Stimulated activated naive CD4-positive, alpha-beta T cell (primary cell): ENCODE measurements at places on chromosomes 13 and 19.
A peak's percentile ranks its signal among the peaks of the same experiment; 100 is the strongest.

DNA sequence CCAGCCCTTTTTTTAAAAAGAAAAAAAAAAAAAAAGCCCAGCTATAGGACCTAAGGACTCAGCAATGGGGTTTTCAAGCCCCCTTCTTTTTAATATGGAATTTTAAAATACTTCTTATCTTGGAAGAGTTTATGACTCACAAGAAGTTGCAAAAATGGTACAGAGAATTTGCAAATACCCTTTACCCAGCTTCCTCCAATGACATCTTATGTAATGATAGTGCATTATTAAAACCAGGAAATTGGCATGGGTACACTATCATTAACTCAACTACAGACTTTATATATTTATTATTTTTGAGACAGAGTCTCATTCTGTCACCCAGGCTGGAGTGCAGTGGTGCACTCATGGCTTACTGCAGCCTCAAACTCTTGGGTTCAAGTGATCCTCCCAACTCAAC lies 16.1 kb downstream of the TMEM38A start:
- DNase-seq: no peak

DNA sequence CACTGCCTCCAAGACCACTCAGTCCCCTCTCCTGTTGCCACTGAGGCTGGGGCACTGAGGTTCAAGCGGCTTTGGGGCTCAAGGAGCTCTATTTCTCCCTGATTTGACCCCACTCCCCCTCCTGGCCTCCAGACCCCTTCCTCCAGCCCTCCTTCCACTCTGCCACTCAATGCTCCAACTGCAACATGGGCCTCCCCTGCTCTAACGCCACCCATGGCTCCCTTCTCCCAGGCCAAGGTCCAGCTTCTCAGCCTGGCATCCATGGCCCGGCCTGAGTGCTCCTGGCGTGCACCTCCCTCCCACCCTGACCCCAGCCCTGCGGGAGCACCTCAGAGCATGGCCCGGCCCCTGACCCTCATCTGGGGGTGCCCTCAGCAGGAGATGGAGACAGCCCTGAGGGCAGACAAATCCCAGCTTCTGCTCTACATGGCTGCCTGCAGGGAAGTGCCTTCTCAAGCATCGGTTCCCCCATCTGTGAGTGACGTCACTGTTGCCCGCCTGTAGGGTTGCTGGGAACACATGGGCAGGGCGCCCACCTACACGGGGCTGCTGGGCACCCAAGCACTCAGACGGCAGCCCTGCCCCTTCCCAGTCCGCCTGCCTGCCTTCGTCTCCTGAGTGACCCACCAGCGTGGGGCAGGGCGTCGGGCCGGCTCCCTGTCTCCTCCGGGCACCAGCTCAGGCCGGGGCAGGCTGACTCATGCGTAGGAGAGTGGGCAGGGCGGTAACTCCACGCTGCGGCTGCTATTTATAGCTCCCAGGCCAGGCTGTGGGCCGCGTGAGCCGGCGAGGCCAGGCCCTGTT lies 1.6 kb upstream of the DIRAS1 start:
- DNase-seq: no peak

GRCh38 chr13:97141564-97142005 lies 80.5 kb upstream of the MBNL2 start:
- DNase-seq: no peak

GRCh38 chr13:99265162-99265800 lies 7.1 kb upstream of the GPR18 start:
- no peak for DNase-seq

DNA sequence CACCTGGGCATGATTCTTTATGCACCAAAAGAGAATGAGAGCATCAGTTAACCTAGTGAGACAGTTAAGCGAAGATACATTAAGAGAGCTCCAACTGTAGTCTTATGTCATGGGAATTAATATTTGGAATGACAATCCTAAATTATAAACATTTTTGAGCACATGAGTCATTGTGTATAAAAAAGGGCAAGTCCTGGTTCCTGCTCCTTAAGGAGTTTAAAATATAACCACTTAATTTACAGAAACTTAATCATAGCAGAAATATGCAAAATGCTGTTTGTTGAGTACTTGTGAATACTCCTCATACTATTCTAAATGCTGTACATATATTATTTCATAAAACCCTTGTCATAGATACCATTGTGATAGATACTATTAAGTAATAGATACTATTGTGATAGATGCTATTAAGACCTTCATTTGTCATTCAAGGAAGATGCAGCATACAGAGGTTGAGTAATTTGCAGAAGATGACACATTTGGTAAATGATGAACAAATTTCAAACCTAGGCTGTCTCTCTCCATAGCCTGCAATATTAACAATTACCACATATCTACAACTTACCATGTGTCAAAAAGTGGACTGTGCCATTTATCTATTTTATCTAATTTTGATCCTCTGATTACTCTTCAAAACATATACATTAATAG lies 301.0 kb downstream of the TBC1D4 start:
- DNase-seq: no peak

GRCh38 chr13:37526710-37527473 lies 71.7 kb downstream of the POSTN start:
- DNase-seq: no peak

- DNase-seq: no peak
These were observed 24.2 kb downstream of the C2CD4C start for GRCh38 chr19:384799-385169.

DNA sequence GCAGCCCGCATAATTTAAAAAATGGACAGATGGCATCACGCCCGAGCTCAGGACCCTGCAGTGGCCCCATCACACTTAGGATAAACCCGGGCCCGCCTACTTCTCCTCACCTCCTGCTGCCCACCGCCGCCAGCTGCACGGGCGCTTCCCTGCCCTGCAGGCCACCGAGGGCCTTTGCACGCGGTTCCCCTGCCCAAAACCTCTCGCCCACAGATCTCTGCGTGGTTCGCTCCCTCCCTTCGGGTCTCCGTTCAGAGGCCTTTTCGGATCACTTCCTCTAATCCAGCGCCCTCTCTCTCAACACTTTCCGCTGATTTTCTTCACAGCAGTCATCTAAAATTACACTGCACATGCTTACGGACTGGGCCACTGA lies 1.8 kb downstream of the SHISA7 start:
- DNase-seq: no peak

GRCh38 chr19:1264801-1265614 lies 4.1 kb upstream of the CIRBP start:
- no peak for DNase-seq

DNA sequence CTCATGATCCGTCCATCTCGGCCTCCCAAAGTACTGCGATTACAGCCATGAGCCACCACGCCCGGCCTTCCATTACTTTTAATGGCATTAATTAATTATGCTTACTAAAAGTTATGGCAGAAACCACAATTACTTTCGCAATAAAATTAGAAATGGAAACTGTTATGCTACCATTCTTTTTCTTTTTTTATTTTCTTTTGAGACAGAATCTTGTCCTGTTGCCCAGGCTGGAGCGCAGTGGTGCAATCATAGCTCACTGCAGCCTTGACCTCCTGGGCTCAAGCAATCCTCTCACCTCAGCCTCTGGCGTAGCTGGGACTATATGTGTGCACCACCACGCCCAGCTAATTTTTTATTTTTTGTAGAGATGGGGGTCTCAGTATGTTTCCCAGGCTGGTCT lies 4.6 kb upstream of the BST2 start:
- DNase-seq: no peak

GRCh38 chr19:15874821-15875474 lies 22.9 kb downstream of the CYP4F2 start:
- DNase-seq: no peak

GRCh38 chr13:47661076-47661475 lies 340.0 kb downstream of the SUCLA2 start:
- DNase-seq: no peak

GRCh38 chr13:76854894-76855293 lies 31.3 kb downstream of the KCTD12 start:
- DNase-seq: no peak

- DNase-seq: no peak
These were observed 138.3 kb downstream of the FLT1 start for GRCh38 chr13:28356561-28357021.

- DNase-seq: no peak
These were observed 7.8 kb upstream of the TINCR start for GRCh38 chr19:5575590-5575989.

- DNase-seq: no peak
These were observed 347.2 kb downstream of the ZNF536 start for GRCh38 chr19:30719189-30719998.

- no peak for DNase-seq
These were observed 10.6 kb downstream of the PIAS4 start for GRCh38 chr19:4018140-4018613.

DNA sequence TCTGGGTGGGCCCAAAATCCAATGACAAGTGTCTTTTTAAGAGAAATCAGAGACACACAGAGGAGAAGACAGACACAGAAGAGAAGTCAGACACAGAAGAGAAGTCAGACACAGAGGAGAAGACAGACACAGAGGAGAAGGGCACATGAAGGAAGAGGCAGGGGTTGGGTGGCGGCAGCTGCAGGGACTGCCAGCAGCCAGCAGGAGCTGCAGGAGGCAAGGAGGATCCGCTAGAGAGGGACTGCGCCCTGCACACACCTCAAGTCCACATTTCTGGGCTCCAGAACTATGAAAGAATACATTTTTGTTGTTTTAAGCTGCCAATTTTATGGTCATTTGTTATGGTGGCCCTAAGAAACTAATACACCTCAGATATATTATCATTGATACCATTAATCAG lies 140.6 kb downstream of the ZIC5 start:
- DNase-seq: no peak

- DNase-seq: no peak
These were observed 197.7 kb upstream of the RNF113B start for GRCh38 chr13:98374750-98375149.

DNA sequence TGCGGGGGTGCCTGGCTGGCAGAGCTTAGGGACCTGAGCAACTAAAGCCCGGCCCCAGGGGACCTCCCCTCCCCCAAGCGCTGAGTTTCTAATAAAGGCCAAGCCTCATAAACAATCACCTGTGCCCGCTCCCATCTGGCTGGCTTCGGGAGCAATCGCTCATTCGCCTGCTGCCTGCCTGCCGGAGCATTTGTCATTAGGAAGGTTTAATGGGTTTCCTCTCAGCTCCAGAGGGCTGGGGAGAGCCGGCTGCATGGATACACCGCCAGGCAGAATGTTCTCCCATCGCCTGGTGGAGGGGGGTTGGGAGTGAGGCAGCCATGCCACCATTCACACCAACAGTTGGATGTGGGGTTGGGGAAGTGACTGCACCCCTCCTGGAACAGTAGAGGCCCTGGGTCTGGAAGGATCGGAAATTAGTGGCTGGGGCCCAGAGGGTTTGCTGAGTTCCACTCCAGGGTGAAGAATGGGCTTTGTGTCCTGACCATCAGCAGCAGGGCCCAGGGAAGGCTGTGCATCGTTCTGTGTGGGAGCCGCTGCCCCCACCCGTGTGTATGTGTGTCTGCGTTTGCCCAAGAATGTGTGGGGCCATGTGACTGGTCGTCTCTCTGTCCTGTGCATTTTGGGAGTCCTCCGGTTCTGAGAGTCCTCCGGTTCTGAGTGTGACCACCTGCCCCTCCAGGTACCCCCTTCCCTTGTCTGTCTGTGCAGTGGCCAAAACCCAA lies 15.3 kb downstream of the PIN1 start:
- no peak for DNase-seq

DNA sequence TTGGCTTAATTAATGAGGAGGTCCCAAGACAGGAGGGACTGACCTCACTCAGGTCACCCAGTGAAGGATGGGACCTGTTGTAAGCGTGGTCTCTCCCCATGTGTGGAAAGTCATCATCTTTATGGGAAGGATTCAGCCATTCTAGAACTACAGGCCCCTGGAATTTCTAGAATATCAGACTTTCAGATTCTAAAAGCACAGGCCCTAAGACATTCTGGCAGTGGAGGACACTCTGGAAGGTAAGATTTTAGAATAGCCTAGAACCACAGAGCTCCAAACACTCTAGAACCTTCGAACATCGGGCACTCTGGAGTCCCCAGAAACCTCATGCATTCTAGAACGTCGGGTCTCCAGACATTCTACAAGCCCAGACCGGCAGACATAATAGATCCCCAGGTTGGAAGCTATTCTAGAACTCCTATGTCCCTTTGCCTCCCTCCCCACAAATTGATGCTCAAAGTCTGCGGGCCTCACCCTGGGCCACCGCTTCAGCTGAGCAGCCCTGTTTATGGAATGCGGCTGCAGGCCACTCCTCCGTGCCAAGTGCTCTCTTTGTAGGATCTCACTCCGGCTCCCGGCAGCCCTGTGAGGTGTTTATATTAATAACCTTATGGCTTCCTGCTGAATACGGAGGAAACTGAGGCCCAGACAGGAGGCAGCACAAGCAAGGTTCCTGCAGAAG lies 1.9 kb upstream of the KLK15 start:
- DNase-seq: no peak

GRCh38 chr13:99982731-99983498 lies 1.3 kb downstream of the ZIC2 start:
- DNase-seq: peak; percentile 24

DNA sequence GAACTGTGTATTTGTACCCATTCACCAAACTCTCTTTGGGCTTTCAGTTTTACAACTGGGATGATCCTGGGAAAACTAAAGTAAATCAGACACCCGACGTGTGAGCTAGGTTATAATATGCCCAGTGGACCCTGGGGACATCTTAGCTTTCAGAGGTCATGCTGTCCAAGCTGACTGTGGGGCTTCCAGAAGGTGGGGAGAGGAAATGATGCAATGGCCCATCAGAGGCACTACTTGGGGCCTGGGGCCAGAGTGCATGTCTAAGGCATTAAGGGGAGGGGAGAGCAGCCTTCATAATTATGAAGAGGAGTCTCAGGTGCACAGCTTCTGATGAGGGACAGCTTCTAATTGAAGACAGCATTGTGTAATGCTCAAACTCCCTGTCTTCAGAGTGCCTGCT lies 30.9 kb downstream of the ALOX5AP start:
- no peak for DNase-seq

DNA sequence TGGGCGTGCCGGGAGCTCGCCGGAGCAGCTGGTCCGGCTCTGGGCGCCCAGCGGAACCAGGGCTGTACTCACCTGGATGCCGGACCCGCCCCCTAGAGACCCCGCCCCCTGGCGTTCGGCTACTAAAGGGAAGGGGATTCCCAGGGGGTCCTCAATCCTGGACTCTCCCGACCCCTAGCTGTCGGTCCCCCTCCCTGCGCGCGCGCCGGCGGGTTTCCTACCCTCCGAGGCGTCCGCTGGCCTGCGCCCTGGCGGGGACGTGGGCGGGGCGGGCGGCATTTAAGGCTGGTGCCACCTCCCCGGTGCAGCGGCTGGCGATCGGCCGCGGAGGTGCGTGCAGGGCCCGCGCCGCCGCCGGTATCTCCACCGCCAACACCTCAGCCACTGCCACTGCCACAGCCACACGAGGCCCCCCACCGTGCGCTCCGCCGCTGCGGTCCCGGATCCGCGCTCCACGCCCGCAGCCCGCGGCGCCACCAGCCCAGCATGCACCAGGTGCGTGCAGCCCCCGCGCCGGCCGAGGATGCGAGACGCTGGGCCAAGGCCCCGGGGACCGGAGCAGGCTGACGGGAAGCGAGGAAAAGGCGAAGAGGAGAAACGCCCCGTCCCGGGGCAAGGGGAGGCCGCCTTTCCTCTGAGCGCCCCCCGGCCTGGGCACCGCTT lies at the start of gene ATP12A:
Gene ATP12A, plus strand, starts transcription at position 151 of the 663 bp plus-strand sequence. Its CDS starts 336 bp downstream, at position 487.
- peak; percentile 11 for DNase-seq

- no peak for DNase-seq
These were observed 8.0 kb upstream of the SPATA13 start for GRCh38 chr13:24152292-24153214.
